ENCODE measurements at places on chromosomes 6 and 20.

DNA sequence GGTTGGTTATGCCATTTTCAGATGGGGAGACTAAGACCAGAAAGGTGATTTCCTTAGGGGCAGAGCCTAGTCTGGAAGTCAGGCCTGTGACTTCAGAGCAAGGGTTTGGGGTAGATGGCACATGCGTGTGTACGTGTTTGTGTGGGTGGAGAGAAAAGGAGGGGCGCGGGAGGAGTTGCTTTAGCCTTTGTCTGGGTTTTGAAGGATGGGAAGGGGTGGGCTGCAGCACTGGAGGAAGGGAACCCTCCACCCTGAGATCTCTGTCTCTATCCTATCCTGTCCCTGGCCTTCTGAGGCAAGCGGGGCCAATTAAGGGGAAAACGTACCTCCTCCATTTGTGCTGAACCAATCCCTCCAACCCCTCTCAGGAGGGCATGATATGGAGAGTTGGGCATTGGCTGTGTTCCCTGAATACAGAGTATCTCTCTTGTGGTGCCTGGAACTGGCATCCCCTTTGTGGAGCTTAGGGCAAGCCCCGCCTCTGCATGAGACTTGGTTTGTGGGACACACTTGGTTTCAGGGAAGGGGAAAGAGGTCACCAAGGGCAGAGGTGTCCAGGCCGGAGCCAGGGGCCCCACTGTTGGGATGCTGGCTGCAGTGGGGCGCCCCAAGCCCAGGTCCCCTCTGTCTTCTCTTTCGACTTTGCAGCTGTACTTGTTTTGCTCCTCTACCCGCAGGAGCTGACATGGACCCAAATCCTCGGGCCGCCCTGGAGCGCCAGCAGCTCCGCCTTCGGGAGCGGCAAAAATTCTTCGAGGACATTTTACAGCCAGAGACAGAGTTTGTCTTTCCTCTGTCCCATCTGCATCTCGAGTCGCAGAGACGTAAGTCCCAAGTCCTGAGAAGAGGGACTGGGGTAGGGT is at the start of gene DBNDD2:
TSS of gene DBNDD2 (plus strand) at position 507 of the 863 bp plus-strand sequence. CDS start at position 686, 179 bp downstream.
- no peak for DNase-seq

- no peak for DNase-seq
Measured at GRCh38 chr6:86707545-86708120, 229.7 kb upstream of the HTR1E start.

DNA sequence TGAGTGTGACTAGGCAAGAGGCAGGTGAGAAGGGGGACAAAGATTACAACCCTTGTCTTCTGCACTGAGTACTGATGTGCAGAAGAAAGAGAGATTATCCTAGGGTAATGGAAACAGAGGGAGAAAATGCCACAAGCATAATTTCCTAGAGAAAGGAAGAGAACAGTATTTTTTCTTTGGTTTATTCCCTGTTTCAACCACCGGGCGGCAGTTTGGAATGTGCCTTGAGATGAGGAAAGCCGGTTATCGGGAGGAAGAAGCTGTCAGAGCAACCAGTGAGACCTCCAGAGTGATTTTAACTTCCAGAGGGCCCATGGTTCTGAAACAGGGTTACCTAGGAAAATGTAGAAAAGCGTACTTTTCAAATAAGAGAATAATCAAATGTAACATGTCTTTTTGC is 121.4 kb downstream of the REV3L start:
- no peak for DNase-seq

- no peak for DNase-seq
Measured at GRCh38 chr6:142968601-142969000, 23.6 kb upstream of the HIVEP2 start.

GRCh38 chr20:18190338-18191233 is 52.9 kb downstream of the KAT14 start:
- no peak for DNase-seq

GRCh38 chr6:144364208-144364720 is 79.1 kb downstream of the UTRN start:
- no peak for DNase-seq

DNA sequence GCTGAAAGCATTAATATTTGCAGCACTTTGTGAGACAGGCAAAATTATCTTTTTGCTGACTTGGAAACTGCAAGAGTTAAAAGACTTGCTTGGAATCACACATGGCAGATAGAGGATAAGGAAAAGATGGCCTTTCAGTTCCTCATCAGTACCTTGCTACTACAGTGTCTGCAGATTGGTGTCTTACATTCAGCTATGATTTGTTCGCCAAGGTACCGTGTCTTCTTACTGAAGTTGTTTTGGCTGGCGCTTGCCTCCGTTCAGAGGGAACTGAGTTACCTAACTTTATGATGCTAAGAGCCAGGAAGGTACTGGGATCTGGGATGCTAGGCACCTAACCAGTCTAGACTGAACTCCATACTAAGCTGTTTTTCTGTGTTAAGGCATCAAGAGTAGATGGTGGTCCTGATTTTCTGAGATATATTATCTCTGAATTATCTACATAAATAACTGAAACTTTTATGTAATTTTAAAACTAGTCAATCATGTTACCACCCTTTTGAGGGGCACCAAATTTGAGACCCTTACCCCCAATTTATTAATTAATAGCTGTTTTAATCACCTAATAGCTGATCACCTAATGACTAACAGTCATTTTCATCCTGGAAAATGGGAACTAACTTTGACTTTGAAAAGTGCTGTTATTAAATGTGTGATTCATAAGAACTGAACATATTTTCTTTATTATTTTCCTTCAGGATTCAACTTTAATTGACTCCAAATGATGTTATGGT is 2.5 kb downstream of the WTAP start:
- DNase-seq, result peak; percentile 82

- no peak for DNase-seq
Measured at GRCh38 chr6:2097464-2097863, 147.9 kb downstream of the GMDS start.

GRCh38 chr20:2509794-2510193 is 1.1 kb upstream of the ZNF343 start:
- no peak for DNase-seq

DNA sequence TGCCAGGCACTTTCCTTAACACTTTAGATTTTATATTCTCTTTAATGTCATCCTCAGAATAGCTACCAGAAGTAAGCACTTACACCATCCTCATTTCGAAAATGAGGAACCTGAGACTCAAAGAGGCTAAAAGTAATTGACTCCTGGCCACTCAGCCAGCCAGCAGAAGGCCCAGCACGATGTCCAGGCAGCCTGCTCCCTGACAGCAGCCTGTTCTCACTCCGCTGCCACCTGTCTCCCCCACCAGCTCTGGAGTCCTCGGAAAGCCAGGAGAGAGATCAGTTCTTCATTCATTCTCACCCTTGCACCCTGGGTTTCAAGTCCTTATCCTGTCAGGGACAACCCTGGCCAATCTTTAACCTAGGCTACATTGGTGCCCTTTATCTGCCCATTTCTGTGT is 174.0 kb downstream of the SASH1 start:
- DNase-seq, result no peak

DNA sequence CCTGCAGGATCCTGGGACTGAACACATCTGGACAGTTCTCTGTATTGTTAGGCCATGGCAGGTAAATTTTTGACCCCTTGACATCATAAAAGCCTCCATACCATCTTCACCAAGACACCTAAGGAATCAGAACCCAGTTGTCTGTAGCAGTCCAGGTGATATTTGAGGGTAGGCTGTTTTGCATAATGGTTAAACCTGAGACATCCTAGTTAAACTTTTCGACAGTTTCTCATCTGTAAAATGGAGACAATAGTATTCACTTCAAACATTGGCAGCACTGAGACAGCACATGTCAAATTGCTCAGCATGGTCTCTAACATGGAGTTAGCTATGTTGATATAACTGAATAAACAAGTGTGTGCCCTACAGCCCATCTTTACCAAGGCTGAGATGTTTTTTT is 24.8 kb downstream of the C6orf62 start:
- no peak for DNase-seq

- DNase-seq, result no peak
Measured at GRCh38 chr20:53961527-53961926, 108.9 kb downstream of the BCAS1 start.

- no peak for DNase-seq
Measured at GRCh38 chr6:73240730-73241129, 15.4 kb upstream of the KHDC1L start.

DNA sequence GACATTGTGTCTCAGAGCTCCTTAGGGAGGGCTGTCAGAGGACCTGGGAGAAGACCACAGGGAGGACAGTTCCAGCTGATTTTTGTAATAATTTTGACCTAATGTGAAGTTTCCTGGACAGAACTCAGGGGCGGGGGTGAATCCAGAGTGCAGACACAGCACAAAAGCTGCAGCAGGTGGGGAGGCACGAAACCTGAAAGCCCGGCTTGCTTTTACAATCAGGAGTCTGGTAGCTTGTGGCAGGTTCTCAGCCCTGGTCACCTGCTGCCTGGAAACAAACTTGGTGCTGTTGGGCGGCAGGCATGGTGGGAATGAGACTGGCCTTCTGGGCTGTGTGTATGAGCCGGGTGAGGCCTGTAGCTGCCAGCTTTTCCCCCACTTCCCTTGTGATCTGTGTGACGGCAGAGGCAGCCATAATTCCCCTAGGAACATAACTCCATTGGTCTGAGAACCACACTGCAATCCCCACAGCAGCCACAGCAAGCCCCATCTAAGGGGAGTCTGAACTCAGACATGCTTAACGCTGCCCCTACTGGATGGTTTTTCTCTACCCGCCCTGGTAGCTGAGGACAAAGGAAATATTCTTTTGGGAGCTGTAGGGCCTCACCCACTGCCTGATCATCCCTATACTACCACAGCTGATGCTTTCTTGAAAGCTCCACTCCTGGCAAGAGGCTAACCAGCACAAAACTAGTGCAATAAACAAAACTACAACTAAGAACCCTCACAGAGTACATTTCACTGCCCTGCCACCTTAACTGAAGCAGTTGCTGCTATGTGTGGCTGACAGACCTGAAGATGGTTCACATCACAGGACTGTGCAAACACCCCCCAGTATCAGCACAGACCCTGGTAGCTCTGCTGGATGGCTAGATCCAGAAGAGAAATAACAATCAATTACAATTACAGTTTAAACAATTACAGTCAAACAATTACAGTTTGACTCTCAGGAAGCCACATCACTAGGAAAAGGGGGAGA is 1055.1 kb upstream of the GJE1 start:
- no peak for DNase-seq

DNA sequence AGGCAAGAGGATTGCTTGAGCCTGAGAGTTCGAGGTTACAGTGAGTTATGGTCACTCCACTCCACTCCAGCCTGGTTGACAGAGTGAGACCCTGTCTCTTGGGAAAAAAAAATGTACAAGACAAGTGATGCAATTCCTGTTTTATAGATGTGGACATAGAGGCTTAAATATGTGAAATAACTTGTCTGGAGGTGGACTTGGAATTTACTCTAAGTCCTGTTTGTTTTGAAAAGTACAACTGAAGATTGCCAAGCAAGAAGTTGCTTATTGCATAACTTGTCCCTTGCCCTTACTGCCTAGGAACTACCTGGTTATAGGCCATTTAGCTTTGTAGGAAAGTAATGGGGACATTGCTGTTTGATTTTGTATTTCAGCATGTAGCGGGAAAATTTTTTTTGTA is 26.0 kb upstream of the ADIG start:
- no peak for DNase-seq

- no peak for DNase-seq
Measured at GRCh38 chr6:139510040-139510790, 135.8 kb upstream of the CITED2 start.

DNA sequence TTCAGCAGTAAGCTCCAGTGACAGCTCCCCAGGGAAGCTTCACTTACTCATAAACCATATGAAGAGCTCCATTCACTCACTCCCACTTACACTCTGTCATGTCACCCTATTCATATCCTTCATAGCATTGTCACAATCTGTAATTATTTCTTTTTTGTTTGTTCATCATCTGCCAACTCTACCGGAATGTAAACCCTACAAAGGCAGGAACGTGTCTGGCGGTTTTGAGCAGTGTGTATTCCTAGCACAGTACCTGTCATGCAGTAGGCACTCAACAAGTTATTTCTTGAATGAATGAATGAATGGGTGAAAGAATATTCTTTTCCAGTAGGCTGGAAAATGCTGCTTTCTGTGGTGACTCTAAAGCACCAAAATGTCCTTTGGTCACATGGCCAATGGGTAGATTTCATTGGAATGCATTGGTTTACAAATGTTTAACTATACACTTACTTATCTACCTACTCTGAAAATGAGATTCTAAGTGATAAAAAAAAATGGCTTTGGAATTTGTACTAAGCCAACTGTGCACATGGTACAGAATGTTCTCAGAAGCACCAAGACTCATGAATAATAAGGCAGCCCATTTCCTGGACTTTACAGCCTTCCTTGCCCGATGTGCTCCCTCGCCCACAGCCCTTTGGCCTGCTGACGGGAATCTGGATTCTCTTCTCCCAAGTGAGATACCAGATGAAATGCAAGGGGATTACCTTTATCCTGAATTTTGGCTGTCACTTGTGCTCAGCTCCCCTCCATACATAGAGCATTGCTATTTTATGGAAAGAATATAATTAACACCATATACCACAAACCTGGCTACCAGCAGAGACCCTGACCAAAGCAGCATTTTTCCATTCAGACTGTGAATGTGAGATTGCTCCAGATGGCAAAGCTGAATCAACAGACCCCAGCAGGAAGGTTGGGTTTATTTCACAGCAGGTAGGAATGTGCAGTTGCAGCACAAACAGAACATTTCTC is 273.3 kb downstream of the ALDH8A1 start:
- DNase-seq, result no peak

DNA sequence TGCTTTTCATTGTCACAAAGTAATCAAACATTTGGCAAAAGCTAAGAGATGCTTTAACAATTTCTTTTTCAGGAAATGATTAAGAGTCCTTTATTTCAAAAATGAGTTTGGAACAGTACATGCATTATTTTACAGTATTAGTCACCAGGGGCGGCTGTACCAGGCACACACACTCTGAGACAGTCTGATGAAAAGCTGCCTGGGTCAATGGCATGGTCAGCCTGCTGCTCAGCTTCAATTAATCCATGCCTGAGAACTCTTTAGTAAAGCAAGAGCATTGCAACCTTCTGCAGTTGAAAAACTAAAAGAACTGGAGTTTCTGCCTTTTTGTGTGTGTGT is 105.5 kb downstream of the TULP4 start:
- no peak for DNase-seq

- peak; percentile 80 for DNase-seq
Measured at GRCh38 chr6:135498185-135498841, 773 bp upstream of the AHI1 start.

- DNase-seq, result no peak
Measured at GRCh38 chr6:40732878-40733277, 145.7 kb upstream of the LRFN2 start.

DNA sequence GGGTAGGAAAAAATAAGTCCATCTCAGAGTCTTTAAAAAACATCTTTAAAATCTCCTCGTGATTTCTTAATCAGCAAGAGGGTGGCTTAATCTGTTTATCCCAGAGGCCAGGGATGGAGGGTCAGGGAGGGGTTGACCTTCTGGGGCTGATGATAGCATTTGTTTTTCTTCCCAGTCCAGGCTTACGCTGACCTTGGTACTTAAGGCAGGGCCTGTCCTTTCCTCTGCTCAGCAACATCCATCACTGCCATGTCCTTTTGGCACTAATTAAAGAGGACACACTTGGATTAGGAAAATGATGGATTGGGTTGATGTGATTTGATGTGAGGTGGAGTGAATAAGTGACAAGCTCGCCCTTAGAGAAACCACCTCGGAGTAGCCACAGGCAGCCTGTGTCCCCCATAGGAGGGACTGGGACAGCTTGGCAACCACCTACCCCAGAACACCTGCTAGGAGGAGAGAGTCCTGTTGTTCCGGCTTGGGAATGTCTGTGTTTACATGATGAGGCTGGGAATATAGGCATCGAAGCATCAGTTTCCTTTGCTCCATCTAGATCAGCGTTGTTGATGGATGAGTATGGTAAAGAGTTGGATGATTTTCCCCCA is 44.2 kb downstream of the PHACTR3 start:
- no peak for DNase-seq
